SIG-M5 (cell line): ENCODE measurements at places on chromosomes 12 and 14.

DNA sequence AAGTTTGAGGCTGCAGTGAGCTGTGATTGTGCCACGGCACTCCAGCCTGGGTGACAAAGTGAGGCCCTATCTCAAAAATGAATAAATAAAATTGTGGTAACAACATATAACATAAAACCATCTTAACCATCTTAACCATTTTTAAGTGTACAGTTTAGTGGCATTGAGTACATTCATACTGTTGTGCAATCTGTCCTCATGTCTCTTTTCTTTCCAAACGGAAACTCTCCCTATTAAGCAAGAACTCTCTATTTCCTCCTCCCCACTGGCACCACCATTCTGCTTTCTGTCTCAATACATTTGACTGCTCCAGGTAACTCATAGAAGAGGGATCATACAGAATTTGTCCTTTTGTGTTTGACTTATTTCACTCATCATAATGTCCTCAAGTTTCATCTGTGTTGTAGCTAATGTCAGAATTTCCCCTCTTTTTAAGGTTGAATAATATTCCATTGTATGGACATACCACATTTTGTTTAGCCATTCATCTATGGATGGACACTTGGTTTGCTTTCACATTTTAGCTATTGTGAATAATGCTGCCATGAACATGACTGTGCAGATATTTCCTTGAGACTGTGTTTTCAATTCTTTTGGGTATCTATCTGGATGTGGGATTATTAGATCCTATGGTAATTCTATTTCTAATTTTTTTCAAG is 4.4 kb upstream of the MARK3 start:
- no peak for DNase-seq

- DNase-seq, result no peak
Observed at GRCh38 chr12:67141296-67142018, 127.7 kb upstream of the CAND1 start.

DNA sequence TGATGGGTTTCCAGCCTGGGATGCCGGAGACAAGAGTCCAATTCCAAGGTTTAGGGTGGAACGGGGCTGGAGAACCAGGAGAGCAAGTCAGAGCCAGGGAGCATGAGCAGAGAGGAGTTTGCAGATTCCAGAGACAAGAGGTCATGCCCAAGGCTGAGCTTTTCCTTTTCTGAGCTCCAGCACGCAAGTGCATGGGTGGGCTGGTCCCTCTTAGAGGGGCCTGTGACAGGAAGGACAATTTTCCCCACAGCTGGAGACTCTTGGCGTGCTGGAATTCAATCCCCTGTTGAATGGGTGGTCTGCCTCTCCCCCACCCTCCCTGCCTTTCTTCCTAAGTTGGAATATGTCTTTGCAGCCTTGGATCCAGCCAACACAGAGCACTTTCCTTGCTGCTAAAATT is 431.9 kb downstream of the BCL11B start:
- no peak for DNase-seq

GRCh38 chr12:124568431-124569374 is 1.3 kb upstream of the NCOR2 start:
- peak; percentile 91 for DNase-seq

DNA sequence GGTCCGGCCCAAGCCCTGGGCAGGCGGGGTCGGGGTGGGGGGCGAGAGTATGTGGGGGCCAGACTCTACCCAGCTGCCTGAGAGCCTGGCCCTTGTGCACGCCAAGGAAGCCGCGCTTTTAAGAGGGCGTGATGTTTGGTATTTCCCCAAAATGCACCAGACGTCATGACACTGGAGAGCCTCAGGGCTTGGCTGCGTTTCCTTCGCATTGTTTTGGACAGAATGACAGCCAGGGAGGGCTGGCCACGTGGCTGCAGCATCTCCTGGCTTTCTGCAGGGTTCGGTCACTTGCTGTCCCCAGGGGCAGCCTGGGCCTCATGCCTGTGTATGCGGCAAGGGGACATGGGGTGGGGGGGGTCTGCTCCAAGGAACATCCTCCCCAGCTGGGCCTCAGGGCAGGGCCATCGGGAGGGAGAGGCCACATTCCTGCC is 16.1 kb upstream of the NUDT14 start:
- no peak for DNase-seq

- DNase-seq, result no peak
Observed at GRCh38 chr12:68375756-68376695, 43.9 kb upstream of the MDM1 start.

DNA sequence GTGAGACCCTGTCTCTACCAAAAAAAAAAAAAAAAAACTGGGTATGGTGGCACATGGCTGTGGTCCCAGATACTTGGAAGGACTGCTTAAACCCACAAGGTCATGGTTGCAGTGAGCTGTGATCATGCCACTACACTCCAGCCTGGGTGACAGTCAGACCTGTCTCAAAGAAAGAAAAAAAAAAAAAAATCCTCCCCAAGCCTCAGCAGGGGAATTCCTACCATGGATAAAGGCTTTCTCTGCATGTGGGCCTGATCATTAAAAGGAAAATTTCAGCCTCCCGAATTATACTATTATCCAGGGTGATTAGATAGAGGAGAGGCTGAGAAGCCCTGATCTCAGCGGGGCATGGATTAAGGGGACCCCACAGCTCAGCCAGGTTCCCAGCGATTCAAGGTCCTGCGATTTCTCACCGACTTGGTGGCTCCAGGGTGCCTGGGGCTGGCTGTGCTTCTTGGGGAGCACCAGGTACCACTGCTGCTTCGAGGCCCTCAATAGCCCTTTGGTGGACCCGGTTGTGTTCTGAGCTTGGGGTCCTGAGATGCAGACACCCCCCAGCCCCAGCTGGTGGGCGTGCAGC is 5.6 kb downstream of the SH2B3 start:
- no peak for DNase-seq

DNA sequence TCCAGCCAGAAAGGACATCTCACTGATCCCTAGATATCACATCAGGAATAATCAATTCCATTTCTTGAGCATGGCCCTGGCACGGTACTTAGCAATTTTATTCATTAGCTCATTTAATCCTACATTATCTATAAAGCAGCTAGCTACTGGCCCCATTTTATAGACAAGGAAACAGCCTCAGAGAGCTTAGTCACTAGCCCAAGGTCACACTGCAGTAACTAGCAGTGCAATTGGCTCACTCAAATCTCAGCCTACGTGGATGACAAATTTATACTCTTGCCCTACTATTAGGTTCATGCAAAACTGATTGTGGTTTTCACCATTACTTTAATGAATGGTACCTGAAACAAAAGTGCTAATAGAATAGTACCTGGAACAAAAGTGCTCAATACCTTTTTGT is 41.7 kb downstream of the NUAK1 start:
- DNase-seq, result no peak

DNA sequence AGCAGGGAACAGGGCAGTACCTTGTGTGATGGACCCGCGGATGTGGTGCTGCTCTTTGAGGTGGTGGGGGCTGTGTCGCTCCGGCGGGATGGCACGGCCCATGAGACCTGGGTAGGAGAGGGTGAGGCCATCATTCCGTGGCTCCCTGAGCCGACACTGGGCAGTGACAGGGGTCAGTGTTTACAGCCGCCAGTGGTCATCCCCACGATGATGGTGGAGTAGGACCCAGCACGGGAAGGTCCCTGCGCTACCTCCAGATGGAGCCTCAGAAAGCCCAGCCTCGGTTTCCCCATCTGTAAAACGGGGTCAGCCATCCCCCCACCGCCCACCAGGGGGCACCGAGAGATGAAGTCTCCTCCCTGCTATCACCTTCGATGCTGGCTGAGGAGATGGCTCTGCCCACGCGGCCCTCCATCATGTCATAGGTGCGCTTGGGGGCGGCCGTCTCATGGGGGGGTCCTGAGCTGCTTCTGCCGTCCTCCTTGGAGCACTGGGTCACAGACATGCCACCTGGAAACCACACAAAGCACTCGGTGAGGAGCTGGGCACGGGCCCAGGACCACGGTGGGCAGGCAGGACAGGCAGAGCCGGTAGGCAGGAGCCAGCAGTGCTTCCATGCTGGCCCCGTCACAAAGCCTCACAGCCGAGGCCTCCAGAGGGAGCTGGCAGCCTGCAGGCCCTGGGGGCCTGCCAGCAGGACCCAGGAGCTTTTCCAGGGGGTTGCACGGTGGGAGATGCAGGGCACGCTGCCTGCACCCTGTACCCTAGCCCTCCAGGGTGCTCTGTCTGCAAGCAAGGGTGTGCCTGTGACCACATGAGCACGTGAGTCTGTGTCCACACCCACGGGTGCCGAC is 53.1 kb downstream of the RFLNA start:
- no peak for DNase-seq

- no peak for DNase-seq
Observed at GRCh38 chr12:57138526-57139272, 8.7 kb downstream of the LRP1-AS start.

DNA sequence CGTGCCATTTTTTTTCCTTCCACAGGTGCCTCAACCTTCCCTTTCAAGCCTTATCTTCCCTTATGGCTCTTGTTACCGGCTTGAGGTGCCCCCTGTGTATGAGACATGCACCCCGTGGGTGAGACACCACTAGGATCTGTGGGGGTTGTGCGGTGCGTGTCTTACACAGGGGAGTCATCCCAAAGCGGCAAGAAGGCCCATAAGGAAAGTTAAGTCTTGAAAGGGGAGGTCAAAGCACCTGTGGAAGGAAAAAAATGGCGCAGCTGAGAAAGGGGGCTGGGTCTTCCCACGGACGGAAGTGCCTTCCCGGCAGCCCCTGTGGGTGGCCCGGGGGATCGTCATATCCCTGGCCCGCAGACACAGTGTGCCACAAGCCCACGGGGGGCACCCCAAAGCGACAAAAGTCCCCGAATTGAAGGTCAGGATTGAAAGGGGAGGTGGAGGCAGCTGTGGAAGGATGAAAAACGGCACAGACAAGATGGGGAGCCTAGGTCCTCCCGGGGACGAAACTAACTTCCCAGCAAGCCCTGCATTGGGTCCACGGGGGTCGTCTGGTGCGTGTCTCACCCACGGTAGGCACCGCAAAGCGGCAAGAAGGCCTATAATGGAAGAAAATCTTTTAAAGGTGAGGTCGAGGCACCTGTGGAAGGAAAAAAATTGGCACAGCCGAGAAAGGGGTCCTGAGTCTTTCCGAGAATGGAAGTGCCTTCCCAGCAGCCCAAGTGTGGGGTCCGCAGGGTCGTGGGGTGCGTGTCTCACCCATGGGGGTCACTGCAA is 273.3 kb downstream of the ALG10 start:
- no peak for DNase-seq

DNA sequence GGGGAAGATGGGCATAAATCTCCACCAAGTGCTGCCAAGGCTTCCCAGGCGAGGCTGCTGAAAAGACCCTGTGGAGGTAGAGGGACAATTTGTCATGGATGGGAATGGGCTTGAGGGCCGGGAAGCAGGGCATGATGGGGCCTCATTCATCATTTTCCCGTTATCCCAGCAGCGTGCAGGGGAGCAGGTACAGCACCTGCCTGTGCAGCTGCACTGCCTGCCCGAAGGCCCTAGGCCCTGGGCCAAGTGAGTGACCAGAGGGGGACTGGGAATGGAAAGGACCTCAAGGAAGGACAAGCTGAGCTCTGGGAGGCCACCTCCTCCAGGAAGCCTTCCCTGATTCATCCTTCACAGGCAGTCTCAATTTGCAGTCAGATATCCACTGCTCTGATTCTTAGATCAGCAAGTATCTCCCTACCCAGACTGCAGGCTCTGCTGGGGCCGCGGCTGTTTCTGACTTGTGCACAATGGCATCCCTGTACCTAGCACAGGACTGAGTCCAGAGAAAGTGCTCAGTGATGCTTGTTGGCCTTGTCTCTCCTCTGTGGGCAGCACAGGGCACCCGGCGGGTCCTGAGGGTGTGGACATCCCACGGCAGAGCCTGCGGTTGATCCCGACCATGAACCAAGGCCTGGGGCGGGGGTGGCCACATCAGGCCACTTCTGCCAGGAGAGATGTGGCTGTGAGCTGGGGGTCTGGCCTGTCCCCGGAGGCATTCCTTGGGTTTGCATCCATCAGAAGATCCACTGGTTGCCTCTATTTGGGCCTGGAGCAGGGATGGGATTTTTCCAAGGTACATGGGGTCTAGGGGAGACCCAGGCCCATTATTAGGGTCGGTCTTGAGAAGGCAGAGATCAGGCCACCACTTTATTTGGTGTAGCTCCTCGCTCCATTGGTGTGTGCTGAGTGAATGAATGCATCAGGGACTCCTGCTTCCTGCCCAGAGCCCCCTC is 167.3 kb upstream of the RTL1 start:
- DNase-seq, result no peak

- no peak for DNase-seq
Observed at GRCh38 chr14:94914191-94914590, 144.3 kb upstream of the GSC start.

DNA sequence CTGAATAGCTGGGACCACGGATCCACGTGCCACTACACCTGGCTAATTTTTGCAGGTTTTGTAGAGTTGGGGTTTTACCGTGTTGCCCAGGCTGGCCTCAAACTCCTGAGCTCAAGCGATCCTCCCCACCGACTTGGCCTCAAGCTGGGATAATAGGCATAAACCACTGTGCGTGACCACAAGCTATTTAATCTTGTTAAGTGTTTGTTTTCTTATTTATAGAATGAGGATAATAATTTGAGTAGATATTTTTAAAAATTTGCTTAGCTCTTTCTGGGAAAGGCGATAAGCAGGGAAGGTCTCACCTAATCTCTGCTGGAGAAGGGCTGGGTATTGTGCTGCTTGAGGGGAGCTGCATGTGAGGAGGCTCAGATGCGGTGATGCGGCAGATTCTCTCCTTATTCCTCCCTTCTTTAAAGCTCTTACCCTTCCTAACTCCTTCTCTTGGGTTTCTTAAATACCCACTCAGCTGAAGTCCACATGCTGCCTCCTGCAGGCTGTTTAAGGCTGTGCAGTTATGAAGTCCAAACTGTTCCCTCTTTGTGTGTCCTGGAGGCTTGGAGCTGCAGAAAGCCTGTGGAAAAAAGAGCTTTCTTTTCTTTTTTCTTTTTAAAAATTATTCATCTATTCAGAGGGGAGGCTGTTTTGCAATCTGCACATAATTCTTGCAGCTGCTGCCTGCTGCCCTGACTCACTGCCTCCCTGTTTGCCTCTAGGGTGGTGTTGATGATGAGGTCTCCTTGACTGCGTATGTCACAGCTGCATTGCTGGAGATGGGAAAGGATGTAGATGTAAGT is 37.9 kb downstream of the A2ML1 start:
- DNase-seq, result no peak

DNA sequence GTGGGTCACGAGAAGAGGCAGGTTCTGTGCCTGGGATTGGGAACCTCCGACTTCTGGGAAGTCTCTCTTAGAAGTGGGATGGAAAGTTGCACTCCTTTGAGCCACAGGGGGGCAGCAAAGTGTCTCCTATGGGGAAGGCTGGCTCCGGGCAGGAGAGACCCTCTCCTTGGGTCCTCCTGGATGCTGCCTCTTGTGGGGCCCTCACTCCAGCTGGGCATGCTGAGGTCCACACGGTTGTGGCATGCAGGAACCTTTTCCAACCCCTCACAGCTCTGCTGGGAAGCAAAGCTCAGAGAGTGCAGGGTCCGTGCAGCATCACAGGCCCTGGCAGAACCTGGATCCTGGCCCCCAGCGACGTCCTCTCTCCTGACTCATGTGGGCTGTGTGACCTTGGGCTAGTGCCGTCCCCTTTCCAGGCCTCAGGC is 17.4 kb downstream of the SDSL start:
- DNase-seq, result no peak

- DNase-seq, result no peak
Observed at GRCh38 chr12:85874031-85874461, at the start of gene NTS. NTS (plus strand) TSS chr12:85874295; CDS start chr12:85874404, 109 bp downstream.
